Kasumi-1 (cell line): ENCODE measurements at places on chromosomes 7 and 10.

DNA sequence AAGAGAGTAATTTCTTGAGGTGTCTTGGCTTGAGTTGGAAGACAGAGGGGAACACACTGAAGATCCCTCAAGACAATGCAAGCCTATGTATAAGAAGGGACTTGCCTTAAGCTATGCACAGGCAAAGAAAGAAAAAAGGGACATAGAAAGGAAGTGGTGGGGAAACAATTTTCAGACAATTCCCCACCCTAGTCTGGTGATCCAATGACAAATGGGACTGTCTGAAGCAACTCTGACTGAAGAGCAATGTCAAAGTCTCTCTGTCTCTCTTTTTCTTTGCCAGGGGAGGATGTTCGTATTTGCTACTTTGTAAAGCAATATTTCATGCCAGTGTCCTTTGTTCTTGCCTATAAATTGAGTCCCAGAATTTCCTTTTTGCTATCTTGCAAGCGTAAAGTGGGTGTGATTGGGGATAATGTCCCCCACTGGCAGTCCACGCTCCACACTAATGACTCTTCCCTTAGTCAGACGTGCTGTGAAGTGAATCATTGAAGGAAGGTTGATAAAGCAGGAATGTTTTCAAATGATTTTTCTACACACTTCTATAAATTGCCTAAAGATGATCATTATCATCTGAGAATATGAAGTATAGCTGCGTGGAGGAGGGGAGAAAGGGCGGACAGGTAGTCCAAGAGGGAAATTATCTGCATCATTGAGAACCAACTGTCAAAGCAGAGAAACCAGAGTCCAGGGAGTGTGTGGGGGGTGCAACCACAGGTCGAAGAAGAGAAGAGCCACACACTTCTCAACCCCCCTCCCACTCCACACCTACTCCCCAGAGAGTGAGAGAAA, 243.8 kb upstream of the ETV1 start:
- DNase-seq = no peak

DNA sequence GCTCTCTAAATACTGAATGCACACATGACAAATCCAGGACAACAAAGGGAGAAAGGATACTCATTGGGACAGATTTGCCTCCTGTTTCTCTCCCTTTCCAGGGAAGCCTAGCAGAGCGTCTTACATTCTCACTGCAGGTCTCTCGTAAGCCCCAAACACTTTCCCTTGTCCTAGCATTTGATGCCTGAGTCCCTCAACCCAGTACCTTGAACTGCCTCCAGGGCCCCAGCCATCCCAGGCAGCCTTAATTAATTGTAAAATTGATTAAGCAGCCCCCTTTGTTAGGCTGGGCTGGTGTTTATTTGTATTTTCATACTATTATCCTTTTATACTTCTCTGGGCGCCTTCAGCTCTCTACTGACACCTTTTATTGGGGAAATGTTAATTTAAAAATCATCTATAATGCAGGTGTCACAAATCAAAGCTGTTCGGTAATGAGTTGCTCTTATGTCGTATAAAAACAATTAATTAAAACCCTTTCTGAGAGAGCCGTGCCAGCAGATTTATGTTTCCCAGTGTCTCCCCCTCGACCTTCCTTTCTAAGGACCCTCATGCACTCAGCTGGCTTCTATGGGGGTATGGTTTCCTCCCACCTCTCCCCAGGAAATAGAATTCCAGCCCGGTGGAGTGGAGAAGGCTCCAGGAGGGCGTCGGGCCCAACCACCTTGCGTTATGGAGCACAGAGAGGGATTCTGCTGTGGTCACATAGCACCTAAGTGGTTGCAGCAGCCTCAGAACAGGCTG, 243.8 kb downstream of the RPS24 start:
- DNase-seq = no peak

- DNase-seq = no peak
Observed at GRCh38 chr10:734481-734880, 45.0 kb upstream of the DIP2C start.

- no peak for DNase-seq
Observed at GRCh38 chr7:103369432-103369831, 22.0 kb downstream of the PSMC2 start.

DNA sequence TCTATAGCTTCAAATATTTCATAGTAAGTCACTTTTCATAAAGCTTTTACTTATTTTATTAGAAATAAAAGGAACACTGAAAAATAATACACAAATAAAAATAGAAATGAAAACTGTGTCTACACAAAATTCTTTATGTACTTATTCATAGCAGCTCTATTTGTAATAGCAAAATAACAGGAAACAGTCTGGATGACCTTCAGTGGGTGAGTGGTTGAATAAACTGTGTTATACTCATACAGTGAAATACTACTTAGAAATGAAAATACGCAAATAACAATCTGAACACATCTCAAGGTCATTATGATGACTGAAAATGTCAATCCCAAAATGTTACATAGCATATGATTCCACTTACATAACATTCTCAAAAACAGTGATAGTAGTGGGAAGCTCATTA, 138.7 kb upstream of the PCLO start:
- no peak for DNase-seq

GRCh38 chr7:141333459-141333858, 217.8 kb upstream of the AGK start:
- DNase-seq = no peak

DNA sequence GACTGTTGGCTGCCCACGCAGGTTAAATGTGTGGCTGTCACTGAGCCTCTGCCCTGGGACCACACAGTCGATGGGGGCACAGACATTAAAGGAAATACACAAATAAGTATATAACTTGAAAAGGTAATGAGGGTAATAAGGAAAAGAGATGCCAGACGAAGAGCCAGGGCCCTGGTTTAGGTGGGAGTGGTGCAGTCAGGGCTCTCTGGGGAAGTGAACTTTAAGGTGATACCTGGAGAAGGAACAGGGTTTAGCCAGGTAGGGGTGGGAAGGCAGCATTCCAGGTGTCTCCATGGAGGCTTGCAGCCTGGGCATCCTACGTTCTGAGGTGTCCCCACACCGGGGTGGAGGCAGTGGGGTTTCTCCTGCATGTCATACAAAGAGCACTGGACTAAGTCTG, 50.4 kb downstream of the UNC5B start:
- DNase-seq = no peak

DNA sequence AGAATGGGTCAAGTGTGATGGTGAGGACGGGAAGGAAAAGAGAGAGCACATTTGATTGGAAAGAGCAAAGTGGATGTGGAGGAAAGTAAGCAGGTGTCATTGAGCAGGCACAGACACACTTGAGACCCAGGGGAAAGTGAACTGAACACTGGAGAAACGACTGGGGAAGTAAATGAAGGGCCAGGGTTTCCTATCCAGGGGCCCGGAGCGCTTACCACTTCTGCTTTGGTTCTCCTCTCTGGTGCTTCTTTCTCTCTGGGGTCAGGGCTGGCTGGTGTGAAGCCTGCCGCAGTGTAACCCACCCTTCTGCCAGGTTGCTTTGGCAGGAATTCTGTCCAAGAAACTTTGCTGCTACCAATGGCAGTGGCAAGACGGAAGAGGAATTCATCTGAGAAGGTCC, 219.3 kb downstream of the SKAP2 start:
- peak; percentile 76 for DNase-seq
